Activated CD8-positive, alpha-beta T cell treated with anti-CD3 and anti-CD28 coated beads, Interleukin-2, amount 10 ng/mL, durations not matched to agents 7 days and 5 days (primary cell): ENCODE measurements at places on chromosomes 6 and 20. TPM values are rescaled to one million over a fixed set of nuclear protein-coding genes. Genes with fewer than 3 reads are reported as not detected.
A peak's percentile ranks its signal among the peaks of the same experiment; 100 is the strongest.

DNA sequence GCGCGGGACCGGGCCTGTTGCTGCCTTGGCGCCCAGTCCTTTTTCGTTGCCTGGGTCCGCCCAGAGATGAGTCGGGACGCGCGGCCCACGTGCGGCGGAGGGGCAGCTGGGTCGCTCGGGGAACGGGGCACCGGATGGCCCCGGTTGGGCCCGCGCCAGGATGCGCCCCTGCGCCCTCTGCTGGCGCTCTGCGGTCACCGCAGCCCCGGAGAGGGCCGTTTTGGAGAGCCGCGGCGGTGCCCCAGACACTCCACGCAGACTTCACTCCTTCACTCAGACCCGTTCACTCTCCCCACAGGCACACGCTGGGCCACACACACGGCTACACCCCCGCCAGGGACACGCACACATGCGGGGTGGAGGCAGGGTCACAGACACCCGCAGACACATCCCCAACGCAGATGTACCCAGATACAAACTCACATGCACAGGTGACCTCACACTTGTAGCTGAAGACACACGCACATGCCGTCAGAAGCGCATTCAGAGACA lies 38.8 kb downstream of the SRC start:
- H3K4me3 ChIP-seq, result peak overlapping the region; percentile 74
- peak; percentile 84 for DNase-seq
- H3K4me1 ChIP-seq, result peaks cover 4% of the 10 kb centered on the region
- H3K27me3 ChIP-seq, result peaks cover 5% of the 10 kb centered on the region
- no peaks in the 10 kb centered on the region for H3K36me3 ChIP-seq

- H3K27ac ChIP-seq, result peak overlapping the region; percentile 88
- H3K4me1 ChIP-seq, result peaks cover 45% of the 10 kb centered on the region
- peak overlapping the region; percentile 84 for H3K4me3 ChIP-seq
- peaks cover 55% of the 10 kb centered on the region for H3K36me3 ChIP-seq
- H3K27me3 ChIP-seq, result no peaks in the 10 kb centered on the region
Observed at GRCh38 chr20:35698298-35699126, 640 bp downstream of the NFS1 start.

DNA sequence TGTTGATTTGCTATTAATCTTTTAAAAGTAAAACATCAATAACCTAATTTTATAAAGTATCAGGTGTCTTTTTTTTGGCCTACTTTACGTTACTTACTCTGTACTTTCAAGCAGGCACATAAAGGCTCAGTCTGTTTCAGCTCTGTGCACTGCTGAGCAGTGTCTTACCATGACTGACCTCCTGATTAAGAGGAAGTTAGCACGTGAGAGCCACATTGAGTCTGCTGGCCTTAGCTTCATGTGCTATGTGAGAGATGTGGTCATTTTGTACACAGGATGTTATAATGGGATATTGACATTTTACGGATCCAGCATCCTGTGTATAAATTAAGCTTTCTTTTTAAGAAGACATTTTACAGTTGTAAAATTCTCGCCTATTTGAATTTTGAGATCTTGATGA lies 31.9 kb downstream of the ARID1B start:
- peaks cover 14% of the 10 kb centered on the region for H3K36me3 ChIP-seq
- H3K4me1 ChIP-seq, result peaks cover 44% of the 10 kb centered on the region
- no peak overlapping the region for H3K4me3 ChIP-seq
- no peaks in the 10 kb centered on the region for H3K27me3 ChIP-seq
- no peak for DNase-seq
- no peak overlapping the region for H3K27ac ChIP-seq

DNA sequence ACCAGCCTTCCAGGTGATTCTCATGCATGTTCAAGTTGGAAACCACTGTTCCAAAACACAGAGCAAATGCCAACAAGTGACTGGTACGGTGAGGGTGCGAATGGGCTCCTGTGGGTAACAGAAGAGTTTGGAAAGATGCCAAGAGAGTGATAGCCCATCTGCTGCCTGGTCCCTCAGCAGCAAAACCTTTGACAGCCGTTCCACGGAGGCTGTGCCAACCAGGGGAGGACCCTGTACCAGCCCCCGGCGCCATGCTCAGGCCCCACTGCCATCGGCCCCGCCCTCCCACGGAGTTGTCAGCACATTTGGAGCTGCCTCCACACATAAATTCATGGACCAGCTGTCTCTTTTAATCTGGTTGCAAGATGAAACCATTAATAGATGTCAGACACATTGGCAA lies 4.4 kb upstream of the PTPRT start:
- H3K27ac ChIP-seq, result no peak overlapping the region
- no peak for DNase-seq
- peaks cover 11% of the 10 kb centered on the region for H3K27me3 ChIP-seq
- no peaks in the 10 kb centered on the region for H3K36me3 ChIP-seq

DNA sequence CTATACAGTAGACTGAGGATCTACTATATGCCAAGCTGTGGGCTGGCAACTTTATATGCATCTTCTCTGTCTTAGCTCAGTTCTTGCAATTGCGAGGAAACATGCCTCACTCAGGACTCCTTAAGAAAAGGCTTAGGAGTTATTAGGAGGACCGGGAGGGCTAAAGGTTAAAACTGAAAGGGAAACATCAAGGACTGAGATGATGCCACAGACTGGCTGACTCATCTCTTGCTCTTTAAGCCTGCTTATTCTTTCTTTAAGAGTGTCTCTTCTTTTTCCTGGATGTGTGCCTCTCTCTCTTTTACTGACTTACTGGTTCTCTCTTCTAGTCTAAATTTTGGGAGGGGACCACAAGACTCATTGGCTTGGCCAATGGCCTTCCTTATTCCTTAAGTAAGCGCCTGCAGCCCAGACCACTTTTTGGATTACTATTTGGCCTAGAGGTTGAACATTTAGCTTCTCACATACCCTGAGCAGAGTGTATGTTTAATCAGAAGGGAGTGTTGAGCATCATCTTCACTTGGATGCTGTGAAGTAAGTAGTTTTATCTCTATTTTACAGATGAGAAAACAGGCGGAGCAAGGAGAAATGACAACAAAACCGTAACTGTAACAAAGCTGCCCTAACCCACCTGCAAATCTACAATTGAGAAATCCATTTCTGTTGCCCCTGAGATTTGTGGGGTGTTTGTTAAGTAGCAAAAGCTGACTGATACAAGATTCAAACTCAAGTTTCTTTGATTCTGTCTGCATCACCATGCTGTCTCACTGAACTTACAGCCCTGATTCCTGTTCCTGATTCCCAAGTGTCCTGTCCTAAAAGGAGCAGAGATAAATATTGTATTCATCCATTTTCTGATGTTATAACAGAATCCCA lies 7.2 kb upstream of the SDC4 start:
- H3K36me3 ChIP-seq, result no peaks in the 10 kb centered on the region
- DNase-seq, result no peak
- H3K4me1 ChIP-seq, result peaks cover 59% of the 10 kb centered on the region
- peaks cover 2% of the 10 kb centered on the region for H3K27me3 ChIP-seq
- H3K4me3 ChIP-seq, result peak overlapping the region; percentile 11

- H3K4me1 ChIP-seq, result peaks cover 12% of the 10 kb centered on the region
- no peak overlapping the region for H3K27ac ChIP-seq
- H3K27me3 ChIP-seq, result no peaks in the 10 kb centered on the region
- H3K36me3 ChIP-seq, result no peaks in the 10 kb centered on the region
Observed at GRCh38 chr6:18424201-18424600, 37.1 kb downstream of the RNF144B start.

DNA sequence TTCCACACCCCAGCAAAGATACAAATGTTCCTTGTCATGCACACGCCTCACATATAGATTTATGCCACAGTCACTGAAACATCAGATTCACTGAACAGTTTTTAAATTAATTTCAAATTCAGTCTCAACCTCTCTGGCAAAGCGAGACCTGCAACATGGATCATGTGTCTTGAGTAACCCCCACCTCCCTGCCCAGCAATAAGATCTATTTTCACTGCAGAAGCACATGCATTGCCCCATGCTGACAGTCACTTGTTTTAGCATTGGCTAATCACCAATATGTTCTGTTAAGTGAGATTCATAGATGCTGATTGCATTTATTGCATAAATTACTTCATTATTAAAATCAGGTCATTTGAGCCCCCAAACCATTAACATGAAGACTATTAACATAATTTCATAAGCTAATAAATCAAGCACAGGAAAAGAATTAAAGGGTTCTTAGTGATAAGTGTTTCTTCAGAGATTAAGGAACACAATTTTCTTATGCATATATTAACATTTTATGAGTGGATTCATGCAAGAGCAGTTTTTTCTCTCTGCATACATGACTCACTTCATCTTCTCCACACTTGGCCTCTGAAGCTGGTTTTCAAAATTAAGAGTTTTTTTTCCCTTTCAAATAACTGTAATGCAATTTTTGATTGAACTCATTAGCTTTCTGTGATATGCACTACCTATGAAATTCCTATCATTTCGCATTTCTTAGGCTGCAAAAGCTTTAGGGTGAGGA lies 173.2 kb upstream of the SOX4 start:
- peaks cover 9% of the 10 kb centered on the region for H3K27me3 ChIP-seq
- H3K36me3 ChIP-seq, result no peaks in the 10 kb centered on the region
- no peak for DNase-seq
- H3K4me1 ChIP-seq, result no peaks in the 10 kb centered on the region
- H3K27ac ChIP-seq, result no peak overlapping the region

DNA sequence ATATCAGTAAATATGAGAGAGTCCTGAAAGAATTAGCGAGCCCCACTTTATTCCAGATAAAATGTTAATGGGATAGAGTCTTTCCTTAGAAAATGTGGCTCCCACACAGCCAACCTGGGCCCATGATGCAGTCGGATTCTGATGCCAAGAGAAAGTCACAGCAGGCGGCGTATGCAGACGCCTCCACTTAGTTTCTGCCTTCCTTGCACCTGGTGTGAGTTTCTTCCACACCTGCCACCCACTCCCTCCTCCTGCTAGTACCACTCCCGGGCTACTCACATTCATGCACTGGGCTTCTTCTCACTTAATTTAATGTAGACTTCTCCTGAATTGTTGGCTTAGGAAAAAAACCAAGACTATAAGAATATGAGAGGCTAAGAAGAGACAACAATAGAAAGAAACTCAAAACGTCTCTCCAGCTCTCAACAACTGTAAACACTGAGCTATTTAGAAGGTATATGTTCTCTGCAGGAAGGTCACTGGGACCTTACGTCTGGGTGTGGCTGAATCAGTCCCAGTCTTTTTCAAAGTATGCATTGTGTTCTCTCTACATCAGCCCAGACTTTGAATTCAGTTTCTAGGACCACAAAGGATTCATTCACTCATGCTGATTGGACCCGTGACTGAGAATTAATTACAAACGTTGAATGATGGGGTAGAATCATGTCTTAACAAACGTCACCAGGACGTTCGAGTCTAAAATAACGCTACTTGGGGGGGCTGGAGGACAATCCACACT lies 70.4 kb downstream of the GCNT2 start:
- no peaks in the 10 kb centered on the region for H3K4me1 ChIP-seq
- no peaks in the 10 kb centered on the region for H3K27me3 ChIP-seq
- no peak for DNase-seq

DNA sequence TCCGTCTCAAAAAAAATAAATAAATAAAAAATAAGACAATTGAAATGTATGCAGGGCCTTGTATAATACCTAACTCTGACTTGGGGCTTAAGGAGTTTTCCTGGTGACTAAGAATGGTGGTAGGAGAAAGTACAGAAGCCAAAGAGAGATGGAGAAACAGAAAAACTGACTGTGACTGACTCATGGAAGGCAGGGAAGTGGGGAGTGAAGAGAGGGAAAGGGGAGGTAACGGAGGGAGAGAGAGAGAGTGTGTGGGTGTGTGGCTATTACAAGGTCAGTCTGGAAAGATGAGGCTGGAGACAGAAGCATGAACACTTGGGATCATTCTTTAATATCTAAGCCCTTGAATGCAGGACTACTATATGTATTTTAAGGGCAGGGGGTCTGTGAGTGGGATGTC lies 38.5 kb downstream of the SNRNP48 start:
- no peak for DNase-seq
- H3K27ac ChIP-seq, result no peak overlapping the region
- H3K27me3 ChIP-seq, result peaks cover 6% of the 10 kb centered on the region
- H3K36me3 ChIP-seq, result no peaks in the 10 kb centered on the region
- no peaks in the 10 kb centered on the region for H3K4me1 ChIP-seq

DNA sequence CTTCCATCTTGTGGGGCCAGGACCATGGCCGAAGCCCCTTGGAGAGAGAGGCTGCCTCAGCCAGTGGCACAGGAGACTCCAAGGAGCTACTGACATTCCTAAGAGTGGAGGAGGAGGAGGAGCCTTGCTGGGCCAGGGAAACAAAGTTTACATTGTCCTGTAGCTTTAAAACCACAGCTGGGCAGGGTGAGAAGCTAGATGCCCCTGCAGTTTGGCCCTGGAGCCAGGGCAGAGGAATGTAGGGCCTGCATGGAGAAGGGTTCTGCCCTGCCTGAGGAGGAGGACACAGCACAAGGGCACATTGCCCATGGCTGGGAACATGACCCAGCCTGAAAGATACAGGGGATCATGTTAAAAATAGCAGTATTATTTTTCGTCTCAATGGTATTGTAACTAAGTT lies 37.4 kb downstream of the PLCG1 start:
- H3K27me3 ChIP-seq, result no peaks in the 10 kb centered on the region
- DNase-seq, result no peak
- peaks cover 47% of the 10 kb centered on the region for H3K4me1 ChIP-seq
- no peak overlapping the region for H3K4me3 ChIP-seq
- peak overlapping the region; percentile 67 for H3K27ac ChIP-seq
- H3K36me3 ChIP-seq, result peaks cover 85% of the 10 kb centered on the region

DNA sequence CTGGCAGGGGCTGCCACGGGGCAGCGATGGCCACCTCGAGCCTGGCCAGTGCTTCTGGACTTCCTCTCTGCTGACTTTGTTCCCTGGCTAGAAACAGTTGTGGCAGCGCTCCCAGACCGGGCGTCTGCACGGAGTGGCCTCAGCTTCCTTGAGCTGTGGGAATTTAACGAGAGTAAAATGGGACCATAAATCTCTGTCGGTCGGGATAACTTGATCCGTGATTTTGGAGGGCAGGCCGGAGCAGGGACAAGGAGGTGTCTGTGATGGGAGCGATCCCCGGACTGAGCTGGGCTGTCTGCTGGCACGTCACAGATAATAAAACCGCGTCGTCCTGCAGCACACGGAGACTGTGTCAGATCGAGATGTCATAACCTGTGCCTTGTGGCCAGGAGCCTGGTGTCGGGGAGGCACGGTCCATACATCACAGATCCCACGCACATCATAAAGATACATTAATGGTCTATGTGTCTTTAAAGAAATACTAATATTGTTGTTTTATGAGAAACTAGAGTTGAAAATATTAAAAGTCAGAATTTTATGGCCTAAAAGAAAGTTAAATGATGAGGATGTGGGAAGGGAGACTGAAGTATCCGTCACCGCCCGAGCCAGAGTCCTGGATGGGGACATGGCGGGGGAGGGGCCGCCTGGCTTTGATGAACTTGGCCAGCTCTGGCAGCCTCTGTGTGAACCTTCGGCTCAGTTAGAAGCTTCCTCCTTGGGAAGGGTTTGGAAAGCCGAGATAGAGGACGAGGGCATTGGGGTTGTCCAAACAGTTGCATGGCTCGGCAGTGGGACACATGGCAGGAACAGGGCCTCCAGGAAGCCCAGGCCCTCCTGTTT lies 6.5 kb upstream of the RBBP8NL start:
- H3K36me3 ChIP-seq, result no peaks in the 10 kb centered on the region
- DNase-seq, result no peak
- peaks cover 24% of the 10 kb centered on the region for H3K27me3 ChIP-seq
- no peaks in the 10 kb centered on the region for H3K4me1 ChIP-seq
- no peak overlapping the region for H3K27ac ChIP-seq

SLC4A11 gene
- total RNA-seq, result 1.6 TPM

SPATA2 gene
- total RNA-seq, result 7.7 TPM
